NCI-H526 (cell line): ENCODE measurements at places on chromosomes 16 and 17.

DNA sequence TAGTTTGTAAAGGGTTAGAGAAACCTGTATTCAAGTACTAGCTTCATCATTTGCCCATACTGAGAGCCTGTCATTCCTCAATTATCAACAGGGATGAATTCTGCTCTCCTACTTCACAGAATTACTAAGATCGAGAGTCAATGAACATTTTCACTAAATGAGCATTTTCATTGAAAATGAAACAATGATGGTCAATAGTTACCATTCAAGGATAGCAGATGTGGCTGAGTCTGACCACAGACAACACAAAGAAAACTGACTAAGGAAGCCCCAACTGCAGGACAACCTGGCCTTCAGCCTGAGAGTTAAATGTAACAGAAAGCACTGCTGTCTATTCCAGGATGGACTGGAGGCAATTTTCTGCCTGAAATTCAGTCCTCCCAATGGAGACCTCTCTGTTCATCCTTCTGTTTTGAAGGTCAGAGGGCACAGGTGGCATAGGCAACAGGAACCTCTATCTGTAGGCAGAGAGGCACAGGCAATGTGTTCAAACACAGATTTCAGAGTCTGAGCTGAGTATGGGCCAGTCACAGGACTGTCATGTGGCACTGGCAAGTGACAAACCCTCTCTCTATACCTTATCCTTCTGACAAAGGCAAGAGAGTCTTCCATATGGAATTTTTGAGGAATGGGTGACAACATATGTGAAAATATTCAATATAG lies 19.5 kb downstream of the TRAF4 start:
- DNase-seq = no peak

GRCh38 chr17:78490673-78491072 lies 86.5 kb downstream of the DNAH17 start:
- DNase-seq = no peak

DNA sequence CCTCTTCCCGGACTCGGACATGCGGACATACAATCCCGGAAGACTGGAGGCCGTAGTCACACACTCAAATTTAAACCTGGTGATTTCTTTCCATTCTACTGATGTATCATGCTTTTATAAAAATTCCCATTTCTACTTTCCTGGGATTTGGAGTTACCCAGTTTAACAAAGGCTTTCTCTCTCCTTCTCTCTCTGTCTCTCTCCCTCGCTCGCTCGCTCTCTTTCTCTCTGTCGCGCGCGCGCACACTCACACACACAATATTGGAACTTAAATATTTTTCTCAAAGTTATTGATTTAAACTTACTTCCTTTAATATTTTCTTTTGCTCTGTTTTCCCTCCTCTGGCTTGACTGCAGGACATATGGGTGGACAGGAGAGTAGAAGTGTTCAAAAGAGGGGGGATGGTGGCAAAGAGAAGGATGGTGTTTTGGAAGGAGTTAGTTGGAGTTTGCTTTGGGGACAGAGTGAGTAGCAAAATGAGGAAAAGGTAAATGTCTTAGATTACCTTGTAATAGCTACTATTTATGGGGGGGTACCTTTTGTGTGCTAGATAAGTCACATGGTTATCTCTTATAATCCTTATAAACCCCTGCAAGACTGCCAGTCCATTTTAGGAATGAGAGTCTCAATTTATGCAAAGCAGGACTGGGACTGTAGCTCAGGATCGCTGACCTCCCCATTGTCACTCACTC lies 878 bp upstream of the TRIM25 start:
- DNase-seq = no peak

- no peak for DNase-seq
These were observed 24.5 kb downstream of the GFOD2 start for GRCh38 chr16:67694611-67695010.

GRCh38 chr17:77569846-77570564 lies 388.5 kb upstream of the TNRC6C start:
- DNase-seq = no peak

DNA sequence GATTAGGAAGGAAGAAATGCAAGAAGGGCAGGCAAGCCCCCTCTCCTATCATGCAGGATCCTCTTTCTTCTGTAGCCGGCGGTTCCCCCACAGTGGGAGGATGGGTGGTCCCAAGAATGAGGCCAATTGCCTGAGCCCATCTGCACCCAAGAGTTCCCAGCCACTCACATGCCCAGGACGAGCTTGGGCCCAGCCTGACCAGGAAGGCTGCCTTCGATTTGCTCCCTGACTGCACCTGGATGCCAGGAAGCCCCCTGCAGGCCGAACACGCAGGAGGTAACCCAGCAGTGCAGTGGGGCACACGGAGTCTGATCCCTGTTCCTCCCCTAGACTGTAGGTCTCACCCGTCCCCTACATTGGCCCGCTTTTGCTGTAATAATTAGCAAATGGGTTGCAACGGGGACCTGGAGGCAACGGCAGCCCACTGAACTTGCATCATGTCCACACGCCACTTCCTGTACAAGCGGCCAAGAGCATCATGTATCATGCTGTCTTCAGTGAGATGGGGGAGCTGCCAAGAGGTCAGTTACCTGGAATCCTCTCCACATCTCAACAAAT lies 67.5 kb downstream of the AMFR start:
- DNase-seq = no peak

DNA sequence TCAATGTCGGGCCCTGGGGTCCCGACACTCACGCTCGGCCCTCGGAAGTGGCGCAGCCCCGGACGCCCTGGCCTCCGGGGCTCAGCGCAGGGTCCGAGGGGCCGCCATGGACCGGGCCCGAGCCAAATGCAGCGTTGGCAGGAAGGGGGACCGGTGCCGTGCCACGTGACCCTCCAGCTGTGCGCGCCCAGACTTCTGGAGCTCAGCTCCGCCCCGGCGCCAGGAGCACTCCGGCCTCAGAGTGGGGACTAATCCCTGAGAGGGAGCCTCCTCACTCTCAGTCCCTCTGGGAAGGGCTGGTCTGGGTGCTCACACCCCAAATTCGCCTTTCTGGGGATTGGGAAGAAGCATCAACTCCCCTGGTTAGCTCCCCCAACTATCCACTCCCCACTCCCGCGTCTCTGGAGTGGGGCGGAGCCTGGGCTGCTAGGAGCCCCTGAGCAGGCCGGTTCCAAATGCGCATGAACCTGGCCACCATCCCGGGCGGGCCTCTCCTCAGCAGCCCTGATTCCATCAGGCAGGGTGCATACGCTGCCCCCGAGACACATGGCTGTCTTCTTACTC lies at the start of gene B3GNT9:
Gene B3GNT9 (minus strand): TSS at position 166 of the 564 bp plus-strand sequence. CDS start 513 bp downstream, outside the sequence.
- DNase-seq = peak; percentile 66

- no peak for DNase-seq
These were observed 253.6 kb downstream of the C16orf95 start for GRCh38 chr16:87063543-87063942.

GRCh38 chr17:21680366-21680765 lies 12.0 kb upstream of the KCNJ18 start:
- no peak for DNase-seq

- no peak for DNase-seq
These were observed 50.0 kb downstream of the NUP93 start for GRCh38 chr16:56779906-56780305.

DNA sequence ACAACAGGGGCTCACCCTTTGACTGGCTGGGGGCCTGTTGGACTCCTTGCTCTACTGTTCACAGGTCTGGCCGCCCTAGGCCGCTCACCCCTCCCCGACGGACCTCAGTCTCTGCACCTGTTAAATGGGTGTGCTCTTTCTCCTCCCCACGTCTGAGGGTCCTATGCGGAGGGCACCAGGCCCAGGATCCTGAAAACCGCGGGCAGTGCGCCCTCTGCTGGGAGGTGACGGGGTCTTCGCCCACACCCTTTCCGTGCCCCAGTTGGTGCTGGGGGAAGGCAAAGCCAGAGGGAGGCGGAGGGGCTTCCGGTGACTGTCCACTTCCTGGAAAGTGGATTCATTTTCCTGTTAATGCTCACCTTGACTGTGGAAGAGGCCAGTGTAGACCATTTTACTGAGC lies 1010.9 kb downstream of the KCNJ18 start:
- no peak for DNase-seq

DNA sequence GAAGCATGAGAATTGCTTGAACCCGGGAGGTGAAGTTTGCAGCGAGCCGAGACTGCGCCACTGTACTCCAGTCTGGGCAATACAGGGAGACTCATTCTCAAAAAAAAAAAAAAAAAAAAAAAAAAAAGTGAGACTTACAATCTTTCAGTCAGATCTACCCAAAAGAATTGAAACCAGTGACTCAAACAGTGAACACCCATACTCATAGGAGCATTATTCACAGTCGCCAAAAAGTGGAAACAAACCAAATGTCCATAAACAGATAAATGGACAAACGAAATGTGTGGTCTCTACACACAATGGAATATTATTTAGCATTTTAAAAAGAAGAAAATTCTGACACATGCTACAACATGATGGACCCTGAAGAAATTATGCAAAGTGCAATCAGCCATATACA lies 9.1 kb upstream of the SCNN1B start:
- DNase-seq = no peak

- no peak for DNase-seq
These were observed 910 bp upstream of the RAMP2 start for GRCh38 chr17:42759982-42760651.

- DNase-seq = peak; percentile 73
These were observed 21.2 kb downstream of the AKAP1 start for GRCh38 chr17:57106107-57106835.

GRCh38 chr16:11276896-11277593 lies 765 bp upstream of the PRM2 start:
- DNase-seq = no peak

GRCh38 chr17:43517161-43517560 lies 29.0 kb downstream of the ETV4 start:
- no peak for DNase-seq

- no peak for DNase-seq
These were observed 59.4 kb downstream of the ZFHX3 start for GRCh38 chr16:72988569-72988968.

DNA sequence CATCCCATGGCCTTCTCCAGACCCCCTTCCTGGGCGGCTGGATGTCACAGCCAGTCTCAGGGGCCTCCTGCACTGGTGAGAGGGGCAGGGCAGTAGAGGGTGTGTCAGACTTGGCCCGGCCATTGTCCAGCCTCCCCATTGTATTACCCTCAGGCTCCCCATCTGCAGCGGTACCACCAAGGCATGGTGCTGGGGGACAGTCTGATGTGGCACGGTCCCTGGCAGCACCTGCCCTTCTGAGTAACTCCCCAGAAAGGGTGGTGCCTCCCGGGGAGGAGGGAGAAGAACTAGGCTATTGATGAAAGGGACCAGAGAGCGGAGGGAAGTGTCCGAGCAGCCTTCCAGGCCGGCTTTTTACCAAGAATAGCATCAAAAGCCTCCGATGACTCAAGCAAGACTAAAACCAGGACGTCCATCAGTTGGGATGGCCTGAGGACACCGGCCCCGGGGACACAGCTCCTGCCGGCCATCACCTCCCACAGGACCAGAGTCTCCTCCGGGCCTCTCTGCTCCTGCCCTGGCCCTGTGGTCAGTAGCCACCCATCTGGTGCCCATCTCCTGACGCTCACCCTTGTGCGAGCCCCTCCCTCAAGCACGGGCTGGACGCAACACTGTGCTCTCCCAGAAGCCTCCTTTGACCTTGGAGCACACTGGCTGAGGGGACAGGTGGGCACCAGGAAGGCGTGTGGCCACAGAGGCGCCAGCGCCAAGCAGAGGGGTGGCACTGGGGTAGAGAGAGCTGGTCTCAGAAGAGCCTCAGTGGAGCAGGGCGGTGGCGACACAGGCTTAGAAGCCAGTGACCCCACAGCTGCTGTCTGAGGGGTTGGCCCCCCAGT lies 5.8 kb upstream of the CPNE7 start:
- DNase-seq = no peak

- peak; percentile 68 for DNase-seq
These were observed at the start of gene HAS3 for GRCh38 chr16:69105501-69106361. Gene HAS3, plus strand, starts transcription at chr16:69105653. Its CDS starts 3,743 bp downstream, at chr16:69109396.

DNA sequence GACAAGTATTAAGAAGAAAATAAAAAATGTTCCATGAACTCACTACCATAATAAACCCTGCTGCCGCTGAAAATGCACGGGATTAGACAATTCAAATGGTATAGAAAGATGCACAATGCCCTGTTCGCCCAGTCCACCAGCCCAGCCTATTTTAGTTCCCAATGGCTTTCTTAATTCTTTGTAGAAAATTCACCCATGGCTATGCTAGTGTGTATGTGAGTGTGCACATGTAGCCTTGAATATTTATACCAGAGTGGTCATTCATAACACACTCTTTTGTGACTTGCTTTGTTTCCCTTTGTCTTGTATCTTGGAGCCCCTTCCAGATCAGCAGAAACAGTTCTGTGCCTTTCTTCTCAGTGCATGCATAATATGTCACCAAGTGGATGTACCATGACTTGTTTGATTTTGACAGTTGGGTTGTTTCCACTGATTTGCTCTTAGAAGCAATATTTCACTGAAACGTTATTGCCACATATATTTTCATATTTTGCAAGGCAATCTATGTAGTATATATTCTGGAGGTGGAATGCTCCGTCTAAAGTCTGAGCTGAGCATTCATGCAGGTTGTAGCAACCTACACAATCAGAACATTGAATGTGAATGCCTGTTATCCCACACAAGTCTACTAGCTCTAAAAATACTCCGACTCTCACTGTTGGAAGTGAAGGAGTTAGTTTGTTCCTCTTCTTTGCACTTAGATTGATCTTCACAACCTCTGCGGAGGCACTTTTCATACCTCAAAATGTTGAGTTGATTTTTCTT lies 383.0 kb upstream of the EEF2KMT start:
- DNase-seq = no peak

- DNase-seq = no peak
These were observed 2.6 kb upstream of the ADORA2B start for GRCh38 chr17:15942207-15942833.

GRCh38 chr17:19883537-19884215 lies 15.9 kb upstream of the ULK2 start:
- no peak for DNase-seq

GRCh38 chr16:78704416-78704815 lies 605.0 kb downstream of the WWOX start:
- DNase-seq = peak; percentile 28

DNA sequence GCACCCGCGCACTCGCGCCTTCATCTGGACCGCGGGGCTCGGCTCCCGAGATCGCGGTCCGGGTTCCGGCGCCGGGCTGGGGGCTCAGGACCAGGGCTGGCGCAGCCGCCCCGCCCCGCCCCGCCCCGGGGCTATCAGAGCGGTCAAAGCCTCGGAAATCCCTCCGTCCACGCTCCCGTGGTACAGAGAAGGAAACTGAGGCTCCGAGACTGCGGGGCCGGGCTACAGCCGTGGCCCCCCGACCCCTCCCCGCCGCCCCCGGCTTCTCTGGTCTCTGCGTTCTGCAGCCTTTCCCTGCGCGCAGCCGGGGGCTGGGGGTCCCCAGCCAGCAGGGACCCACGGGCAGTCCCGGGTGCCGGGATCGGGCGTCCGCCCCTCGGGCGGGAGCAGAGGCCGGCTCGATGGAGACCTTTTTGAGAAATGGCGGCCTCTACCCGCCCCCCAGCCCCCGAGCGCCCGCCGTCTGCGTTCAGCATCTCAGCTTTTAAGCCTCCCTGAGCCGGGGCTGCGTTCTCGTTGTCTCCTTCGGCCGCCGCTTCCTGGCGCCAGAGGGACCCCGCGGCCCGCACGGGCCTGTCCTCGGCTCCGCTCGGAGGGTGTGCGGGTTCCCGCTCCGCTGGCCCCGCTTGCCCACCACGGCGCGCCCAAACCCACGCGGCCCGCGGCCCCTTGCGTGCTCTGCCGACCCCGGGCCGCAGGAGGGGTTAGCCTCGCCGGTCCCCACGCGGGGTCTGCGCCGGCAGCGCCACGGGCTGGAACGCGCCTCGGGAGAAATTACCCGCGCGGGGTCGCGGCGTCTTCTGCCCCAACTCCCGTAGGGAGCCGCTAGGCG lies 1.5 kb upstream of the NPTX1 start:
- no peak for DNase-seq

GRCh38 chr16:85857406-85857805 lies 41.6 kb upstream of the IRF8 start:
- DNase-seq = no peak

GRCh38 chr17:56679777-56680422 lies 86.4 kb downstream of the NOG start:
- no peak for DNase-seq
